Panc1 (cell line): ENCODE measurements at places on chromosomes 1 and 21. TPM values are rescaled to one million over a fixed set of nuclear protein-coding genes. Genes with fewer than 3 reads are reported as not detected.

CD1E gene
- not detected for total RNA-seq

SGIP1 gene
- 1.6 TPM for total RNA-seq

PODN gene
- 0.23 TPM for total RNA-seq

ZNF692 gene
- 62.3 TPM for total RNA-seq

PLXNA2 gene
- total RNA-seq = 0.98 TPM

DCST1 gene
- total RNA-seq = not detected

G0S2 gene
- 2.5 TPM for total RNA-seq

DENND1B gene
- 7.7 TPM for total RNA-seq

EPHB2 gene
- 29.0 TPM for total RNA-seq

SMCP gene
- not detected for total RNA-seq

RGS1 gene
- total RNA-seq = not detected

TTC34 gene
- 1.5 TPM for total RNA-seq

CNR2 gene
- total RNA-seq = not detected

RPS6KC1 gene
- 20.5 TPM for total RNA-seq

BATF3 gene
- total RNA-seq = 2.4 TPM

VWA5B1 gene
- total RNA-seq = not detected

TMEM269 gene
- total RNA-seq = 0.13 TPM

PIGM gene
- 4.4 TPM for total RNA-seq

FCAMR gene
- total RNA-seq = not detected

OR2L3 gene
- not detected for total RNA-seq

FOXE3 gene
- total RNA-seq = 0.46 TPM

PRELP gene
- not detected for total RNA-seq

CCDC30 gene
- 1.3 TPM for total RNA-seq

GBP7 gene
- not detected for total RNA-seq

KCNN3 gene
- 0.05 TPM for total RNA-seq

KRTAP12-2 gene
- not detected for total RNA-seq

NPHS2 gene
- not detected for total RNA-seq

AIRE gene
- not detected for total RNA-seq

ACKR1 gene
- not detected for total RNA-seq
